ENCODE measurements at places on chromosomes 2 and 18.

GRCh38 chr2:147789287-147789686, 55.5 kb upstream of the ACVR2A start:
- DNase-seq, result no peak

DNA sequence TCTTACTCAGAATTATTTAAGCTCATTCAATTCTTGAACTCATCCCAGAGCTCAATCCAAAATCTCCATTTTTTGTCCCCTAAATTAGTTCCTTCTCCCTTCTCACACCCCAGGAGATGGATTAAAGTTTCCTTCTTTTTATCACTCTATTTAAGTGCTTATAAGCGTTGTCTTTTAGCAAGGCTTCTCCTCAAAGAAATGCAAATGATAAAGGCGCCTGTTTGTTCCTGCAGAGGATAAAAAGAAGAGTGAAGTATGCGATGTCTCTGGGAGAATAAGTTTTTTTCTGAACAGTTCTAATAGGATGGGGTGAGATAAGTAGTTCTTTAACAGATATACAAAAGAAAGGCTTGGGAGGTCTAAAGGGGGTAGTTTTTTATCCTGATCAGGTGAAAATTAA, 303.3 kb downstream of the CNTNAP5 start:
- no peak for DNase-seq

DNA sequence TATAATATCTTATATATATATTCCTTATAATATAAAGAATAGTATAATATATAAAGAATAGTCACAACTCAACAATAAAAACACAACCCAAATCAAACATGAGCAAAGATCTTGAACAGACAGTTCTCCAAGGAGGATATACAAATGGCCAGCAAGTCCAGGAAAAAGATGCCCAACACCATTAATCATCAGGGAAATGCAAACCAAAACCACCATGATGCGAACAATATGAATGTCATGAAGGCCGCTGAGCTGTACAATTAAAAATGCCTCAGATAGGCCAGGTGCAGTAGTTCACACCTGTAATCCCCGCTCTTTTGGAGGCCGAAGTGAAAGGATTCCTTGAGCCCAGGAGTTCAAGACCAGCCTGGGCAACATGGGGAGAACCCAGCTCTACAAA, 58.9 kb downstream of the SLC35F5 start:
- DNase-seq, result no peak

- no peak for DNase-seq
These were observed 15.9 kb downstream of the SLC14A1 start for GRCh38 chr18:45739848-45740247.

DNA sequence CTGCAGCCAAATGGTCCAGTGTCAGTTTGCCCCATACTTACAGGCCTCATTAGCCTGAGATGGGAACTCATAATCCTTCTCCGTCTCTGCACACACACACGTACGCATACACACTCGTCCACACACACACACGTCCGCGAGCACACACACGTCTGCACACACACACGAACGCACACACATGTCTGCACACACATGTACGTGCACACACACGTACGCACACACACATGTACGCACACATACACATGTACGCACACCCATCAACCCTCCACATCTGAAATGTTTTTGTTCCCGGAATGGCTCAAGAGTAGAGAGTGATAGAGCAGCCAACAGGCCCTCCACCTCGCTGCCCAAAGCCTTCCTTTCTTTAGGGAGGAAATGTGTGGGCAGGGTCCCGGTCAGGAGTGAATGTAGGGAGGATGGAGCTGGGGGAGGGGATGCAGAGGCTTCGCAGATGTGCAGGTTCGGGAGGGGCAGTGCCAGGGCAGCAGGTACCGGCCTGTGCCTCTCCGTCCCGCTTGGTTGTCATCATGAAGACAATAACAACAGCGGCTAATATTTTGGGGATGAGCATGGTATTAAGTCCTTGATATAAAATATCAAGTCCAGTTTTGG, 52.7 kb downstream of the PTGR3 start:
- no peak for DNase-seq

DNA sequence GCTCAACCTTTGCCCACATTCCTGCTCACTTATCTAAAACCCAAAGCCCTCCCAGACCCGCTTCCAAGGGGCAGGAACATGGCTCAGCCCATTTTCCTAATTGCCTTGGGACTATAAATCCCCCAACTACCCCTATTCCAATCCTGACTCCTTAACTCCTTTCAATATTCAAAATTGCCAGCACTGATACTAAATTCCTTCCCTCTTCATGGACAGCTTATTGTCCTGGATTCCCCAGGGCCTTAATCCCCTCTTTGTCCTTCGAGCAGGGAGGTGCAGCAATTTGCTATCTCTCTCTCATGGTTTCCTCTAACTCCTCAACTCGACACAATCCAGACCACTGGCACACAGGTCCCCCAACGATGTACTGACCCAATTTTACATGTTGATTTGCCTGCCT, 99.1 kb downstream of the SLC25A12 start:
- no peak for DNase-seq

DNA sequence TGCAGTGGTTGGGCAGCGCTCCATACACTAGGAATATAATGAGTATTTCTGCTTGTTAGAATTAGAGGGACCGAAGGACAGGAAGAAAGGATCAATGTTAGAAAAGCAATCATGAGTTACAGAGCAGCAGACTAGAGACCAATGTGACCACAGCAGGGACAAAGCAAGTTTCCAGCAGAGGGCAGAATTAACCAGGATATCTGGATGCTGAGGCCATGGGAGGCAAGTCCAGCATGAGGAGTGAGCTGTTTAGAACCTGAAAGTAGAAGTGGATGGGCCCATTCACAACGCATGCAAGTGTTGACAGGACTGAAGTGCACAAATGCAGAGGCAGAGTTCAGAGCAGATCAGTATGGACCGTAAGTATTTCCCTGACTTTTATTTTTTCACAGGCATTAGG, 910.4 kb upstream of the GYPC start:
- DNase-seq, result peak; percentile 55

- DNase-seq, result no peak
These were observed 99.3 kb upstream of the DNAJC10 start for GRCh38 chr2:182616471-182617393.

DNA sequence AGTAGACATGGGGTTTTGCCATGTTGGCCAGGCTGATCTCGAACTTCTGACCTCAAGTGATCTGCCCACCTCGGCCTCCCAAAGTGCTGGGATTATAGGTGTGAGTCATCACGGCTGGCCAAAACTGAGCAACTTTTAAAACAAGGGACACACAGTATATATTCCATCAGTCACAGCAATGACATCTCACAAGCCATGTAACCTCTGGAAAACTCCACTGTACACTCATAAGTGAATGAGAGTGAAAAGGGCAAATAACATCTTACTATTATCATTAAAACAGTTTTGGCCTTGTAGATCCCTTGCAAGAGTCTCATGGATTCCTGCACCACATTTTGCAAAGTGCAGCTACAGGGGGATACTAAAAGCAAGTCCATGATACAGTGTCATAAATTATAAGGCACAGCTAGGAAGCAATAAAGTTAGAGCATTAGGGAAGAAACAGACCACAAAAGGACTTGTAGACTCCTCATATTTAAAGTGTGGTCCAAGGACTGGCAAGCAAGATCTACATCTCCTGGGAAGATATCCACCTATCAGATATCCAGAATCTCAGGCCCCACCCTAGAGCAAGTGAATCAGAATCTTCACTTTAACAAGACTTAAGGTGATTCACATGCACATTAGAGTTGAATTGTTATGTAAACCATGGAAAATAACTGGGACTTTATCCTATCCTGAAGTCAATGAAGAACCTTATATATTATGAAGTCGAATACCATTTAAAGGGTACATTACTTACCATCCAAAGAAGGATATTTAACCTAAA, 5.7 kb downstream of the SMC6 start:
- DNase-seq, result no peak

DNA sequence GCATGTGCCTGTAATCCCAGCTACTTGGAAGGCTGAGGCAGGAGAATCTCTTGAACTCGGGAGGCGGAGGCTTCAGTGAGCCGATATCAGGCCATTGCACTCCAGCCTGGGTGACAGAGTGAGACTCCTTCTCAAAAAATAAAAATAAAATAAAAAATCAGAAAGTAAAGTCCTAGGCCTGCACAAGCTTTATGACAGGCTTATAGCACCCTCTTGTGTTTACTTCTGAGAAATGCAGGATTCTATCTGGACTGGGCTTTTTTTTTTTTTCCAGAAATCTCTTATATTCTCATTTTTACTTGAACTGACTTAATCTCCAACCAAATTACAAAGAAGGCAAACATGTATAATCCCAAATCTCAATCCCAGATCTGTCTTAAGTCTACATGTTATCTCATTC, 26.1 kb upstream of the REG3G start:
- no peak for DNase-seq

GRCh38 chr2:163121483-163121882, 282.9 kb upstream of the KCNH7 start:
- no peak for DNase-seq

DNA sequence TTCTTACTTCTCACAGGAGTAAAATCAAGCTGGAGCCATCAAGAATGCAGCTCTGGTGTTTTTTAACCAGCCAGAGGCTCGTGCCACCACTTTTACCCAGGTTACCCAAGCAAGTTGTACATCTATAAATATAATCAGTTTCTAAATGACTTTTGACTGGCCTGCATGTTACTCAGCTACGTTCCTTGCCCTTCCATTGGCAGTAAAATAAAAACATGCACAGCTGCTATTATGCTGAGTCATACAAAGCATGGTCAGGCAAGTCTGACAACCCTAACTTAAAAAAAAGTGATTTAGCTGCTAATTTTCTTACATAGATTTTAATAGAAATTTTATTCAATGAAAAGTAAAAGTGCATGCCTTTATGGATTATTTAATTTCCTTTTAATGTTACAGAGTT, 111.7 kb upstream of the CSRNP3 start:
- DNase-seq, result no peak

GRCh38 chr2:216698895-216699294, 3.5 kb upstream of the IGFBP5 start:
- no peak for DNase-seq

DNA sequence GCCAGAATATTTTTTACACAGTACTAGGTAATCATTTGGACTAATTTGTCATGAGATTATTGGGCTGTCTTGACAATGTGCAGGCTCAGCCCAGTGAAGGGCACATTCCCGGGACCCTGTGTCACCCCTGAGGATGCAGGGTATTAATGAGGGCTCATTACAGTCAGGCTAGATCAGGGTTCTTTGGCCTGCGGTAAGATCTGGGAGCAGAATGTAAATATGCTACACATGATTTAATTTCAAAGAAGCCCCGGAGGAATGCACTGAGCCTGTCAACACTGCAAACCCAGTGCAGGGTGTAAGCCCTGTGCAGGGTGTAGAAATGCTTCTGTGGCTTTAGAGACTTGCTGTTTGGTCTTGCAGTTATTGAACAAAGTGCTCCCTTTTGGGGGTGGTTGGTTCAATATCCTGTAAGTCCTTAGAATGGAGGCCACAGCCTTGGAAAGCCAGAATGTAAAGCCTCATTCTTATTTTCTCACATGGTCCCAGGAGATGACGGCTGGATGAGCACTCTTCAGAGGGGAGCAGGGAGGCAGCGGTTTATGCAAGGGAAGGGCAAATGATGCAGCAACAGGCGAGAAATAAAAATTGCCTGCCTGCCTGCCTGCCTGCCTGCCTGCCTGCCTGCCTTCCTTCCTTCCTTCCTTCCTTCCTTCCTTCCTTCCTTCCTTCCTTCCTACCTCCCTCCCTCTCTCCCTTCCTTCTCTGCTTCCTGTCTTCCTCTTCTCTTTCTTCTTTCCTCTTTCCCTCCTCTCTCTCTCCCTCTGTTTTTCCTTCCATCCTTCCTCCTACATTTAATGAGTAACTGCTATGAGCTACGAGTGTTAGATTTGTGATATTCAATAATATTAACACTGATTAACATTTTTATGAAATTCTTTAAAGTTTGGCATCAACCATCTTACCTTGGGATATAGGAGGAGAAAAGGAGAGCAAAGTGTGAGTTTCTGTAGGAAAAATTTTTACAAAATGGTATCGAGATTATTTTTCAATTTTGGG, 148.8 kb downstream of the VAPA start:
- DNase-seq, result no peak

DNA sequence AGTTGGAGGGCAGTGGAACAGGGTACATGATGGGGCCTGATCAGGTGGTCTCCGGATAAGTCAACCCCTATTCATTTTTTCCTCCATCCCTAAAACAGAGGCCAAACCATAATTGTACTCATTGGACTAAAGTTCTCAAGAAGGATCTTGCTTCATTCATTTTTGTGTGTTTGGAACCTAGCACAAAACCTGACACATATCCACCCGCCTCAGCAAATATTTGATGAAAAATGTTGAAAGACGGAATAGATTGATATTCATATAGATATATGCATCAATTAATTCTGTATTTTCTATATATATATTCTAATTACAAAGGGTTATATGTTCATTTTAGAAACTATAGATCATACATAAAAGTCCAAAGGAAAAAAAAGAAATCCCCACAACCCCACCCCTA, 21.9 kb downstream of the SLC4A1AP start:
- DNase-seq, result no peak

DNA sequence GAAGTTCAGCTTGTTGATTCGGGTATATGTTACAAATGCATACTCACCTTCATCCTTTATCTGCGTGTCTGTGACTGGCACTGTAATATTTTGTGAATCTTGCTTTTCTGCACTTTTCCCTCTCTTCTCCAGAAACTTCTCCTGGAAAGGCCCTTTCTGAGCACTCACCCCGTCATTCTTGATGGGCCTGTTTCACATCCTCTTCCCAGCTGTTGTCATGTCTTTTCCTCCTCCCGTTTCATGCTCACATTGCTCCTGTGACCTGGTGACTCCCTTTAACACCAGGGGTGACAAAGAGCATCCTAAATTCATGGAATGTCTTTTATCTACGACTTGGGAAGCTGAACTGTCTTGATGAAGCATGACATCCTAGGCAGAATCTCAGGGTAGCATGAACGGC, 65.8 kb downstream of the CD8B2 start:
- no peak for DNase-seq

DNA sequence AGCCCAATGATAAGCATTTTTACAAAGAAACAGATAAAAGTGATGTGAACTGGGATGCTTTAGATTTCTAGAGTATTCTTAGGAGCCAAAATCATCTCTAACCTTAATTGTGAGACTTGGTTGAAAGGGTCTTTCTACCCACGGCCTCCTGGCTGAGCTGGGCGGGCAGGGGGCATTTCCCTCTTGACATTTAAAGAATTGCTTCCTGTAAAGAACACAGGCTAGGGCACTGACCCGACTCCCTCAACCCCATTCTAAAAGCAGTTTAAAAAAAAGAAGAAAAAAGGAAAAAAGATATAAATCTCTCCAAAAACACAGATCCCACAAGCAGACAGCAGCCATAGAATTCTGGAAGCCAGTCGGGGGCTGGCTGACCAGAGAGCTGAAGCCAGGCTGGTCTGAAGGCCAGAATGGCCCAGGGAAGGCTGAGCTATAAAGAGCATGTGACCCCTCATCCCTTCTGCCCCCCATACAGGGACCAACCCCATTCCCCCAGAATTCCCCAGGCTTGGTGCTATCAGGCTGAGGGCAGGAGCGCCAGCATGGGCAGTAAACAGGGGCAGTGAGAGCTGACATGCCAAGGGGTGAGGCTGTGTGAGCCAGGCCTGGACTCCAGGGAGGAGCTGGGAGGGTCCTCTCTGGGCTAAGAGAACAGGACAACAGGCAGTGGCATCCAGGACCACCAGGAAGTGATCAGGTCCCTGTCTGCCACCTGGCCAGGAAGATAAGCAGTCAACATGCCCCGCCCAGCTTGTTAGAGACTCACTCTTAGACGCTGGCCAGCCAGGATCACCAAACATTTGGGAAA, 188.5 kb downstream of the HDAC4 start:
- DNase-seq, result no peak

All from right lobe of liver (tissue), 6 donors.